ENCODE measurements at places on chromosomes 5 and 9.
A peak's percentile ranks its signal among the peaks of the same experiment; 100 is the strongest.

DNA sequence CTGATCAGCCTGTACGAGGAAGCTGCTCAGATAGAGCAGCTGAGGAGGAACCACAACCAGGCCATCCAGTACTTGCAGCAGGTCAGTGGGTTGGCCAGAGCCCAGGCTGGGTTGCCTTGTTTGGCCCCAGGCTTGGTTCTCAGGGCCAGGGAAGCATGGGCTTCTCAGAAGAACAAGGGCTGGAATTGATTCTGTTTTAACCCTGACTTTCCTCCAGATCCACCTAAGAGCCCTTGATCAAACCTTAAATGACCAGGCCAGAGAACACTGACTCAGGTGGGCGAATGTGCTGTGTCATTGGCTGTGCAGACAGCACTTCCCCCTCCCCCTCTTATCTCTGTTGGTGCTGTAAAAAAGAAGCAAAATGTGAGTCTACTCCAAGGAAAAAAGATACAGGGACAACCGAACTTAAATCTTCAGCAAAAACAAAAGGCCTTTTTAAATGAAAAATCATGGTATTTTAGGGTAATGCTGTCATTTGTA lies 28.1 kb downstream of the TTC23L start:
- no peak for DNase-seq

DNA sequence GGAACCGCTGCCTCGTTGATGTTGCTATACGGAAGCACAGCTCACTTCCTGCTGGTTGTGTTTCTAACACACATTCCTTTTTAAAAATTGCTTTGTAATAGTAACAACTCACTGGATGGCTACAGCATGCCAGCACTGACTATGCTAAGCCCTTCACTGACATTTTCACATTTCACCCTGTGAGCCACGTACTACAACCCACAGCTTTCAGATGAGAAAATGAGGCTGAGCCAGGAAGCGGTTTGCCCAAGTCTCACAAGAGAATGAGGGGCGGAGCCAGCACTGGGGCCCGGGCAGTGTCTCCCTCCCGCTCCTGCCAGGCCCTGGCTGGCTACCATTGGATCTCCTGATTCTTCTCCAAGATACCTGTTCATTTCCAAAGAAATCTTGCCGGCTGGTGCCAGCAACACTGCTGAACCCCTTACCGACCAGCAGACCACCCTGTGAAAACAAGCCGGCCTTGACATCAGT lies 38.3 kb downstream of the FAM78A start:
- peak; percentile 81 for DNase-seq

DNA sequence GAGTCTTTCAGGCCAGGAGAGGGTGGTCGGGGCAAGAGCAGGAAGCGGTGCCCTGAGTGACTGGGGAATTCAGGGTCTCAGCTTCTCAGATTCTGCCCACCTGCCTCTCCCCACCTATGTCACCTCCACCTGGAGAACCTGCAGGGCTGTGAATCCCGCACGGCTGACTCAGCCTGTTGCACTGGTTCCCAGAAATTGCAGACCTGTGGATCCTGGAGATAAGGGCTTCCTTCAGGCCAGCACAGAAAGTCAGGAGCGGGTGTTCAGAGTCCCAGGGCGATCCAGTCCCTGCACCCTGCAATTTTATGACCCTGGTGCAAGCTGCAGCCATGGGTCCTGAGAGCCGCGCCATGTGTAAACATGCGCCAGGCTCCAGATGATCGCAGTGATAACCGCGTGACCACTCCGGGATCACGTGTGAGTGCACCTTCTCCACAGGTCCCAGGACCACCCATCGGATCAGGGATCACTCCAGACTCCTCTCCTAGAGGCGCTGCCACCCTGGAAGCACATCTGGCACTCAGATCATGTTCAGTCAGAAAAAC lies 17.8 kb downstream of the IRX4 start:
- DNase-seq = no peak

- DNase-seq = no peak
Observed at GRCh38 chr5:94485067-94485466, 133.3 kb downstream of the KIAA0825 start.

DNA sequence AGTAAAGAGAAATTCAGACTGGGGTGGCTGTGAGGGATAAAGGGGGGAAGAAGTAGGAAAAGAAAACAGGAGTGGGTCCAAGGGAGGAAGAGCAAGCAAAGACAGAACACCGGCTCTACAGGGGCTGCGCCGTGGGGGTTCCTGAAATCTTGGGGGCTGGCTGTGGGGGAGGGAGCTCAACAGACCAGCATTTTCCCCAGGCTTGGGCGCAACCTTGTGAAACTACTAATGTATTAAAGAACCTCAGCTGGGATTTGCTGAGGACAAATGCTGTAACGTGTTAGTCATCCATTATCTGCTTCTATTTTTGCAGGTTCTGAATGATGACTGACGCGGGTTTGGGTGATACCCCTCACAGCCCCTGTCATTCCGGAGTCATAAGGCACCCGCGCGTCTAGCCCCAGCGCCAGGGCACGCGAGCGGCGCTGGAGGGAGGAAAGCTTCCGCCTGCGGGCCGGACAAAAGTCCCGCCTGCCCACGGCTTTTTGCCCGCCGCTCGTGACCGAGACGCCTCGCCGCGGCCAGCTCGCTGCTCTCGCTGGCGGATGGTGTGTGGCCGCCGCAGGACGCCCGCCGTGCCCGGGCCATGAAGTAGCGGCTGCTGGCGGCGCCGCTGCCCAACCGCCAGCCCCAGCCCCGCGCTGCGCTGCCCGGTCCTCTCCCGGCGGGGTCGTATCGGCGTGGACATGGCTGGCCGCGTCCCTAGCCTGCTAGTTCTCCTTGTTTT lies 110.6 kb downstream of the PAM start:
- DNase-seq = peak; percentile 46

DNA sequence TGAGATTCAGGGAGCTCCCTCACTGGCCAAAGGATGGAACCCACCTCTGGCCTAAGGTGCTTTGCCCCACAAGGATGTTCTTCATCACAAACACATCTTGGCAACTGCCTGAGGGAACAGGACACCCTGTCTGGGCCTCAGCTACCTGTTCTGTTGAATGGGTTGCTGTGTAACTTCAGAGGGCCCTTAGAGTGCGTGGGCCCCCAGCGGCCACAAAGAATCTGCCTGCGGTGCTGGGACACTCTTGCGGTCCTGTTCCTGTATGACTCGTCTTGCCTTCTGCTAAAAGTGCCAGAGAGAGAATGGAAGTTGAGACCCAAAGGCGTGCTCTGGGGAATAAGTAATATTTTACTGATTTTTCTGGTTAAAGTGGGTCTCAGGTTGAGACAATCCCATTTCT lies 14.1 kb upstream of the RPL26L1 start:
- DNase-seq = no peak

DNA sequence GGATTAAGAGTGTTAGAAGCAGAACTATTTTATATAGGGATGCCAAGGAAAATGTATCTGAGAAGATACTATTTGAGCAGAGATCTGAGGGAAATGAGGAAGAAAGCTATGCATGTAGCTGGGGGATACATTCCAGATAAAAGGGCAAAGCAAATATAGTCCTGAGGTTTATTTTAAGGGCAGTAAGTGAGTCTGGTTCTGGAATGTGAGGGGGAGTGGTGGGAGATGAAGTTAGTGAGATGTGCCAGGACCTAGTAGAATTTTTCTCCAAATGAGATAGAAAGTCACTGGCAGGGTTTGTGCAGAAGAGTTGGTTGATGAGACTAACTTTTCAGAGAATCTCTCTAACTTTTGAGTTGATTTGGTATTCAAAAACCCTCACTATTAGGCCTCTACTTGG lies 374.7 kb downstream of the ADGRV1 start:
- no peak for DNase-seq

DNA sequence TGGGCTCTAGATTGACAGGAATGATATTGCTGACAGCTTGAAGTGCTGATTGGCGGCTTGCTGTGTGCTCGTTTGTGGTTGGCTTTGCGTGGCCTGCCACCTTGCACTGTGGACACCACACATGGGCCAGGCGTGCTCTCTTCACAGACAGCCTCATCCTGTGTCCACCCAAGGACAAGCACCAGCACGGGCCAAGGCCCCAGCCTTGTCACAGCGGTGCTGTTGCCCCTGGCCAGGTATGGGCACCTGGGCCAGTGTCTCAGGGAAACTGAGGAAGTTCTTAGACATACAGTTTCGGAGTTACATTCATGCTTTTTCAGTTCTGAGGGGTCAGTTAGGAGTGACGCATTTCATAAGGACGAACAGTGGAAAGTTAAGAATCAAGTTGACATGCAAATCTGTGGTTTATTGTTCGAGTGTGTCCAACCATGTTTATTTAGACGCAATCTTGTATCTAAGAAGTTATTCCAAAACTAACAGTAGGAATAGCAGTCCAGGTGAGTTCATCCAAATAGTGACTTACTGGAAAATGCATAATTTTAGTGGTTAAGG lies 125.9 kb downstream of the EHMT1 start:
- DNase-seq = peak; percentile 56

Data from GM13977 (cell line).